ENCODE measurements at places on chromosomes 11 and 22. TPM values are rescaled to one million over a fixed set of nuclear protein-coding genes. Genes with fewer than 3 reads are reported as not detected.

- no peak for DNase-seq
These were observed 204.7 kb upstream of the BLID start for GRCh38 chr11:122320671-122321070.

The LUZP2 gene
- 0.25 TPM for total RNA-seq

The OR51E1 gene
- not detected for total RNA-seq

- no peak for DNase-seq
These were observed 64.3 kb upstream of the RASD2 start for GRCh38 chr22:35476341-35476740.

The CNGA4 gene
- total RNA-seq, result not detected

The MISFA gene
- 2.8 TPM for total RNA-seq

DNA sequence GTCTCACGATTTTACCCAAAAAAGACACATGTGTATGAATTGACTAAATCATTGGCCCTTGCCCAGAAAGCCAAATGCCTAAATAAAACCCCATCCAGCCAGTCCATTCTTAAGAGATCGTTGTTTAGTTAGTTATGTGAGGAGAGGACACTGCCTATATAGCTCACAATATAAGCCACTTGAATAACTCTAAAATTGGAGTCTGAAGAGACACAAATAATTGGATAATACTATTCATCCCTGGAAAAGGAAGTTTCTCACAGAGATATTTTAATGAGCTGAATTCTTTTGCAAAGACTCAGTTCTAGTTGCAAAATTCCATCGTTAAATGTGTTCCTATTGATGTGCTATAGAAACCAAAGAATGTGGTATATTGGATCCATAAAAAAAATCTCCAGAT lies 176.7 kb downstream of the SOX6 start:
- no peak for DNase-seq

DNA sequence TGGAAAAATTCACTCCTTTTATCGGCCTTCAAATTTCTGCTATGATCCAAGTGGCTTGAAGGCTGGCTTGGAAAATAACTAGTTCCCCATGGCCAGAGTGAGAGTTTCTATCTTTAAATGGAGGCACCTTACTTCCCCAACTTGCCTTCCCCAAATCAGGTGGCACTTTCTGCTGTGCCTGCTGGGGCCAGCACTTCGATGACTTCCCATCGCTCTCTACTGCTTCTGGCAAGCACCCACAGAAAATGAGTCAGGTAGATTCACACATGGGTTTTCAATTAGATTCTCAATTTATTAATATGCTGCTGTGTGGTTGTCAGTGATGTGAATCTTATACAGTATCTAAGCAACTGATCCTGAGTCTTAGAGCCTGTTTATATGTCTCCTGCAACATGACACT lies 398.8 kb upstream of the RAG2 start:
- no peak for DNase-seq

- no peak for DNase-seq
These were observed 23.5 kb downstream of the PITPNB start for GRCh38 chr22:27895600-27895999.

The CABP7 gene
- 0.04 TPM for total RNA-seq

DNA sequence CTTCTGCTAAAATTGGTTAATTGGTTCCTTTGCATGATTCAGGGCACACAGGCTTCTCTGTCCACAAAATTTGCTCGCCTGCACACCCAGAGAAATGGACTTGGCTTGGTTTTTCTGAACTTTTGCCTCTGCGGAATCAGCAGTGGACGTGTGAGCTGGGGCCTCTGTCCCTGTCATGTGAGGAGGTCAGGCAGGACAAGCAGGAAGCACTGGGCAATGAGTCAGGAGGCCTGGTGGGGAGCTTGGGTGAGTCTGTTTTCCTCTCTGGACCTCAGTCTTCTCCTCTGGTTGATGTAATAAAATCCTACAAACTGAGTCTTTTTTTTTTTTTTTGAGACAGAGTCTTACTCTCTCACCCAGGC lies 10.4 kb upstream of the CELSR1 start:
- peak; percentile 53 for DNase-seq

DNA sequence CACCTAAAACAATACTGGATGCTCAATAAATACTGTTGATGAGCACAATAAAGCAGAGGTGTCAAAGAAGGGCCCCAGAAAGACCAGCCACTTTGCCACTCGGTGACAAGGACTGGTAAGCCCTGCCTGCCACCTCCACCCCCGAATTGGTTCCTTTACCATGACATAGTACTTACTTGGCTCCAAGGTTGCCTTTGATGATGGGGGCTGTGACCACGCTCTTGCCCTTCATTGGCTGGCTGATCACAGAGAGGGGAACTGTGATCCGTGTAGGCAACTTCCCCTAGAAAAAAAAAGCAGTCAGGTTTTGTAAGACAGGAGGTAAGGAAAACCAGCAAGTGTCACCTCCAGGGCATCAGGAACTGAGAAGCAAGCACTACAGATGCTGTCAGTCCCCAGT lies 29.7 kb downstream of the NFRKB start:
- DNase-seq, result no peak

The OR6A2 gene
- total RNA-seq, result 0.43 TPM

The DEPDC7 gene
- 6.9 TPM for total RNA-seq

The SMCO4 gene
- 22.9 TPM for total RNA-seq

GRCh38 chr11:120568572-120569307 lies 57.2 kb downstream of the GRIK4 start:
- no peak for DNase-seq

The OR8D1 gene
- not detected for total RNA-seq

DNA sequence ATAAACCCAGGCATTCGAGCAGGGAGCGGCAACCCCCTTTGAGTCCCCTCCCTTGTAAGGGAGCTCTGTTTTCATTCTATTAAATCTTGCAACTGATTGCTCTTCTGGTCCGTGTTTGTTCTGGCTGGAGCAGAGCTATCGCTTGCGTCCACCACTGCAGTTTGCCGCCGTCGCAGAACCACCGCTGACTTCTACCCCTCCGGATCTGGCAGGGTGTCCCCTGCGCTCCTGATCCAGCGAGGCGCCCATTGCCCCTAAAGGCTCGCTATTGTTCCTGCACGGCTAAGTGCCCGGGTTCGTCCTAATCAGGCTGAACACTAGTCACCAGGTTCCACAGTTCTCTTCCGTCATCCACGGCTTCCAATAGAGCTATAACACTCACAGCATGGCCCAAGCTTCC lies 10.4 kb upstream of the MS4A7 start:
- DNase-seq, result no peak

The HNRNPUL2 gene
- 5.0 TPM for total RNA-seq

The ARHGAP42 gene
- total RNA-seq, result 8.3 TPM

DNA sequence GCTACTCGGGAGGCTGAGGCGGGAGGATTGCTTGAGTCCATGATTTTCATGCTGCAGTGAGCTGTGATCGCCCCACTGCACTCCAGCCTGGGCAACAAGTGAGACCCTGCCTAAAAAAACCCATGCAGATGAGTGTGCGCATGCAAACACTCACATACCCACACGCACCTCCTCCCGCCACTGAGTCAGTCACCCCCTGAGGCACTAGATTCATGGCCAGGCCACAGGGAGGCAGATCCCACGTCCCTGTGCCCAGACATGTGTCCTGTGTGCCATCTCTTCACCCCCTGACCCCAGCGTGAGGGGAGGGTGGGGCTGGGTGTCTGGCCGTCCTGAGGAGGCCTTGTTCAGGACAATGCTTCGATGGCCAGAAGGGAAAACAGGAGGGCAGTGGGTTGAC lies 15.5 kb downstream of the RELT start:
- no peak for DNase-seq

DNA sequence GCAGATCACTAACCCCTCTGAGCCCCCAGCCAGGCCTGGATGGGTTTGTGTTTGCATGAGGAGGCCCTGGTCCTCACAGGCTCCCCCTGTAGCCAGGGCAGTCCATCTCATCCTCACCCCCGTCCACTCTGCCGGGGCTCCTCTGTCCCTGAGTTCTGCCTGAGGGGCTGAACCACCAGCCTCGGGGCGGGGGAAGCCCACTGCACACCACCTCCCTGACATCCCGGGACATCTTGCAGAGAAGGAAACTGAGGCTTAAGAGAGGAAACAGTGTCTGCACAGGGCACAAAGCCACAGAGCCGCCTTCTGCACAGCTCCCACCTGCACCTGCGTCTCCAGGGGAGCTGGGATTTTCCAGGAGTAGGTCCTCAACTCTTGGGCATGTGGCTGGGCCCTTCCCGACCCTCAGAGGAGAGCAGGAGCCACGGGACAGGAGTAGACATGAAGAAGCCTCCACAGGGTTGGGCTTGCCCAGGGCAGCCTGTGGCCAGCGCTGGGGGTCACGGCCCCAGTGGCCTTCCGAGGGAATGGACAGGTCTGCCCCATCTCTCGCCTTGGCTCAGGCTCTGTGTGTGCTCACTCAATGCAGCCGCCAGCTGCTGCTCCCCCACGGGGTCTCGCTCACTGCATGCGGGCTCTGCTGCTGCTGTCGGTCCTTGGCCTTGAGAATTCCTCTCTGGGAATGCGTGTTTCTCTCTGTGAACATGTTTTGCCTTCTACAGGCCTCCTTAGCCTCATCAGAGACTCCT lies 45.4 kb upstream of the CCDC188 start:
- no peak for DNase-seq

DNA sequence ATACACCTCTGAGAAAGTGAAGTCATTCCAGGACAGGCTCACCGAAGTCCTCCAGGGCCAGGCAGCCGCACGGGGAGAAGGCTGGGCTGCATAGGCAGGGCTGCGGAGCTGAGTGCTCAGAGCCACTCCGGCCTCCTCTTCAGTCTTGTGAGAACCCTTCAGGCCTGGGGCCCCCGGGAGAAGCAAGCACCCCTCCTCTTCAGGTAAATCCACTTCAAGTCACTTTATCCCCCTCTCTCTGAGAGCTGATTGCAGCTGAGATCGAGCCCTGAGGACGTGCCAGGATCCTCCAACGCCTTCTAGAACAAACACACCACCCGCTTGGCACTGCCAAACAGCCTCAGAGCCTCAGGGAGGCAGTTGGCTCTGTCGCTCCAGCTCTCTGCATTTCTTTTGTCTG lies 1526.3 kb downstream of the BRD1 start:
- no peak for DNase-seq

DNA sequence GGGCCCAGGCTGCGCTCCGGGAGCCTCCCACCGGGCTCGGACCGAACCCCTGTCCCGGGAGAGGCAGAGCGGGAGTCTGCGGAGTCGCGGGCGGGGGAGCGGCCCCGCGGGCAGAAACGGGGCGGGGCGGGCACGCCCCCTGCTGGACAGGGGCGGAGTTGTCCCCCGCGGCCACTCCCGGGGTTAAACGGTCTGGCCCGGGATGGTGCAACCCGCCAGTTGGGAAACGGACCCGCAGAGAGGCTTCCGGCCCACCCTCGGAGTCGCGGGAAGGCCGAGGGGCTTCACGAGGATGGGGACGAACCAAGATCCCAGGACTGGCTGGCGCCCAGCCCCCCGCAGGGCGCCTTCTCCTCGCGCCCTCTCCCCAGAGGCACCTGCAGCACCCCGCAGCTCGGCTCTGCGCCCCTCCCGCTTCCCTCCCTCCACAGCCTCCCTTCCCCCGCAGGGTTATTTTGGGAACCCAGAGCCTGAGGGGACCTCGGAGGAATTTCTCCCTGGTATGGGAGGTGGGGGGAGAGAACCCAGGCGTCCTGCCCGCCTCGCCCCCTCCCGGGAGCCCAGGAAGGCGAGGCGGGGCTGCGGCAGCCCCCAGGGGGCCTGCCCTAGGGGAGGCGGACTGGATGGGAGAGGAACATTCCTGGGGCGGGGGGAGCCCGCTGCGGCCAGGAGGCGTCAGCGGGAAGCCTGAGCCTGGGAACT lies 902 bp downstream of the RASGRP2 start:
- no peak for DNase-seq

GRCh38 chr11:60854140-60854846 lies 1.5 kb downstream of the PTGDR2 start:
- no peak for DNase-seq

The F2 gene
- not detected for total RNA-seq

The PAX6 gene
- total RNA-seq, result 0.06 TPM

GRCh38 chr11:96073536-96073935 lies 149.6 kb upstream of the MTMR2 start:
- no peak for DNase-seq

GRCh38 chr11:69832561-69833413 lies 13.6 kb upstream of the FGF3 start:
- no peak for DNase-seq

- DNase-seq, result peak; percentile 45
These were observed 444.8 kb downstream of the SOX6 start for GRCh38 chr11:15911377-15912044.

The FAU gene
- 322 TPM for total RNA-seq

GRCh38 chr11:134995741-134996140 lies 583.7 kb upstream of the B3GAT1 start:
- no peak for DNase-seq

DNA sequence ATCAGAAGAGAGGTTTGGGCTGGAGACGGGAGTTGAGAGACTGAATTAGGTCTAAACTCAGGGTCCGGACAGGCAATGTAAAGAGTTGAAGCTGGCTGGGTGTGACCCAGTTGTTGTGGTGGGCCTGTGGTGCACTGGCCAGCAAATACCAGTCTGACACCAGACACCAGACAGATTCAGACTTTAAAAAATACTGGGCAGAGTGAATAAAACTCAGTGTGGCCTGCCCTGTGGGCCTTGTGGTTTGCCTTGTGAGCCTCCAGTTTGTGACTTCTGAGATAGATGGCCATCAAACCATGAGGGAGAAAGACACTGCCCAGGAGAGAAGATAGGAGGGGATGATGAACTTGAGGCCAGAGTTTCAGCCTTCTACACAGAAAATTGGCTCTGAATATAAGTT lies 25.8 kb downstream of the RCN1 start:
- no peak for DNase-seq

DNA sequence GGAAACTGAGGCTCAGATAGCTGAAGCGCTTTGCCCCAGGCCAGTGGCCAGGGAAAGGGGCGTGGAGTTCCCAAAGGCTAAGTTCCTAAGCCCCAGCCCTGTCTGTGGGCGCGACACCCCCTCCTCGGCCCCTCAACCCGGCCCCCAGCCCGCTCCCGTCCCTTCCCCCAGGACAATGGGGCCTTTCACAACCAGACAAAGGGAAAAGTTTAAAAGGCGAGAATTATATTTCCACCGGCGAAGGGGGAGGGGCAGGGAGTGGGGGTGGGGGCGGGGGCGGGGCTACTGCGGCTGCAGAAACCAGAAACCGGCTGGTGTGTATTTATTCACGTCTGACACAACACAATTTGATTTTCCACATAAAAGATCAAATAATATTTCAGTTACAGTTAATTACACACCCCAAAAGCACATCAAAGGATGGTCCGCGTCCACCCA lies 192.1 kb downstream of the MN1 start:
- DNase-seq, result no peak

DNA sequence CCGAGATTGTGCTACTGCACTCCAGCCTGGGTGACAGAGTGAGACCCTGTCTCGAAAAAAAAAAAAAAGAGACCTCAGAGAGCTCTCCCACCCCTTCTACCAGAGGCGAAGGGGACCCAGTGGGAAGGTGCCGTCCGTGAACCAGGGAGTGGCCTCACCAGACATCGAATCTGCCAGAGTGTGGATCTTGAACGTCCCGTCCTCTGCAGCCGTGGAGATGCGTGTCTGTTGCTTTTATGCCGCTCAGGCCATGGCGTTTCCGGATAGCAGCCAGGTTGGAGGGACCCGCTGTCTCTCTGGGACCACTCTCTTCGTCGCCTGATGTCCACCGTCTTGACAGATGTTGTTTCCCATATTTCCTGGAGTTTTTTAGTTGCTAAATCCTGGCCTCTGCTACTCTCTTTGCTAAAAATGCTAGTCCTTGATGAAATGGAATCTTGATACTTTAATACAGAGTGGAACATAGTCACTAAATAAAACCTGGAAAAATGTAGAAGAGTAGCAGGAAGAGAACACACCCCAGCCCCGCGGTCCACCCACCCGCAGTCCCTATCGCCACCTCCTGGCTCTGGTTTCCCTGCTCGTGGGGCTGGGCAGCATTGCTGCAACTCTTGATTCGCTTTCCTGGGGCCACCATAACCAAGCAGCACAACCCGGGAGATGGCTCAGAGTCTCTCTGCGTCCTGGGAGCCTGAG lies 12.0 kb upstream of the MUC6 start:
- no peak for DNase-seq

Data from H4 (cell line).